Mesenteric fat pad (tissue), 1 donor: ENCODE measurements at places on chromosomes 6 and 20. TPM values are rescaled to one million over a fixed set of nuclear protein-coding genes. Genes with fewer than 3 reads are reported as not detected.

- no peak for DNase-seq
Observed at GRCh38 chr6:100088009-100088408, 94.0 kb upstream of the MCHR2 start.

- DNase-seq = no peak
Observed at GRCh38 chr6:36730424-36731380, 33.1 kb downstream of the RAB44 start.

DNA sequence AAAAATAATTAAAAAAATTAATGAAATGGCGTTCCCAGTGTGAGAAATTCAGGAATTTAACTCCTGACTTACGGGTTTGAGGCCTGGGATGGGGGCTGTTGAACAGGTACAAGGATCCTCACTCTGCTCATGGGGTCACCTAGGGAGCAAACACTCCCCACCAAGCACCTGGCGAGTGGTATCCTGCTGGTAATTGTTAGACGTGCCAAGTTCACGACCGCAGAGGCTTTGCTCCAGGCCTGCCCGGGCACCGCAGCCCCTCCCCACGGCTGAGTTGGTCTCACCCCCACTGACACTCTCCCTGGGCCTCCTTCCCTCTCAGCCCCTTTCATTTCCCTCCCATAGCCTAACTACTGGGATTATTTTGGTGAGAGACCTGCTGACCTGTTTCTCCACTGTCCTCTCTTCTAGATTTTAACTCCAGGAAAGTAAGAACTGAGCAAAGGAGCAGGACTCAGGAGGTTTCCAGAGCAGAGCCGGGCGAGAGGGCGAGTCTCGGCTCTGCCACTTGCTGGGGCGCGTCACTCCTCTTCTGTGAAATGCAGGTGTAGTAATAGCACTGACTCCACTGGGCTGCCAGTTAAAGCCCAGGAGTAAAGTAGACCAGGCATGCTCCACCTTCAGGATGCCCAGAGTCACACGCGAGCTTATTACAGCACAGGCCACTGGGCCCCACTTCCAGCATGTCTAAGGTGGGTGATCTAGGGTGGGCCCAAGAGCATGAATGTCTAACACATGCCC, 22.8 kb downstream of the BMP7 start:
- DNase-seq = no peak

Gene BRD2
- total RNA-seq = 132 TPM

Gene TMEM151B
- total RNA-seq = not detected

Gene PFDN6
- 34.8 TPM for total RNA-seq
